ENCODE measurements at places on chromosomes 1 and 21.
A peak's percentile ranks its signal among the peaks of the same experiment; 100 is the strongest.

DNA sequence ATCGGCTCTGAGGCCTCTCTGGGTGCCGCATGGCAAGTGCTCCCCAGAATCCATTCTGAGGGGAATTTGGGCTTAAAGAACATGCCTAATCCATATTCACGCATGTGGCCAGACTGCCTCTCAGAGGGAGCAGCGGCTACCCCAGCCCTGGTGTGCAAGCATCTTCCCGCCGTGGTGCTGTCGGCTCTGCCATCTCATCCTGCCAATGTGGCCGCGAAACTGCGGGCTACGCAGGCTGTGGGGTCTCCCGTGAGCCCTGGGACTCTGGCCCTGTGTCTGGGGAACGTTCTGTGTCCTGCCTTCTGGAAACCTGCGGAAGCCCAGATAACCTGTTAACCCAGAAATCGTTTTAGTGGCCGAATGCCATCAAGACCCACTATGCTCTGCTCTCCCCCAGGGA is 60.7 kb downstream of the SLC19A1 start:
- DNase-seq = no peak

DNA sequence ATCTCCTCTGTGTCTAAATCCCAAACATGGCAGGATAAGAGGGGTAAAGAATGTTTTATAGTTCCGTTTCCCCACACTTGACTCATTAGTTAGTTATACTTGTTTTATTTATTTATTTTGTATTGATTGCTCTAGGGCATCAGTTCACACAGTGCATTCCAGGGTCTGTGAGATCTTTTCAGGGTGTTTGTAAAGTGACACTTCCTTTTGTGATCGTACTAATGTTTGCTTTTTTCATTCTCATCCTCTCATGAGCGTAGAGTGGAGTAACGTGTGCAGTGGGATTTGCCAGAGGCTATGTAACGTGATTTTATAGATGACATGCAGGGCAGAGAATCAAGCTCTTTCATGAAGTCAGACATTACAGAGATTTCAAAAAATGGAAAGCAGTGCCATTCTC is 103.2 kb downstream of the SCCPDH start:
- DNase-seq = no peak

GRCh38 chr21:37208056-37208721 is 58.9 kb downstream of the VPS26C start:
- DNase-seq = no peak

DNA sequence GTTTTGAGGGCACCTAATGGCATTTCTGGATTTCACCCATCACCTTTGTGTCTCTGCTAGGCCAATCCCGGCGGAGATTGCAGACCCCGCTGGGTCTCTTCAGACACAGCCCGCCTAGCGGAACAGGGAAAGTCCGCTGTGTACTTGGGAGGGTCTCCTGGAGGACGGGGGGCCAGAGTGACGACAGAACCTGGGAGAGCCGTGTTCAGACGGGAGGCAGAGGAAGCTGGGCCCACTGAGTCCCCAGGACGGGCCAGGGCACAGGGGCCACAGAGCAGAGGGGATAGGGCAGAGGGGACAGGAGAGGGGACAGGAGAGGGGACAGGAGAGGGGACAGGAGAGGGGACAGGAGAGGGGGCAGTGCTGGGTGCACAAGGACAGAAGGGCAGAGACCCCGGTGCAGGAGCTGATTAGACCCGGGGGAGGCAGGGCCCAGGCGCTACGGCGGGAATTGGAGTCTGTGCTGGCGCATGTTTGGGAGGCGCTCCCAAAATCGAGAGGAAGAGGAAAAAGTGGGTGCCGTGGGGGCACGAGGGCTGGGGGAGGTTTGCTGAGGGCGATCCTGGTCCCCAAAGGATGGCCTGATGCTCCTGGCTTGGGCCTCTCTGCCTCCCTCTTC is 12.7 kb downstream of the TRPM2 start:
- DNase-seq = no peak

DNA sequence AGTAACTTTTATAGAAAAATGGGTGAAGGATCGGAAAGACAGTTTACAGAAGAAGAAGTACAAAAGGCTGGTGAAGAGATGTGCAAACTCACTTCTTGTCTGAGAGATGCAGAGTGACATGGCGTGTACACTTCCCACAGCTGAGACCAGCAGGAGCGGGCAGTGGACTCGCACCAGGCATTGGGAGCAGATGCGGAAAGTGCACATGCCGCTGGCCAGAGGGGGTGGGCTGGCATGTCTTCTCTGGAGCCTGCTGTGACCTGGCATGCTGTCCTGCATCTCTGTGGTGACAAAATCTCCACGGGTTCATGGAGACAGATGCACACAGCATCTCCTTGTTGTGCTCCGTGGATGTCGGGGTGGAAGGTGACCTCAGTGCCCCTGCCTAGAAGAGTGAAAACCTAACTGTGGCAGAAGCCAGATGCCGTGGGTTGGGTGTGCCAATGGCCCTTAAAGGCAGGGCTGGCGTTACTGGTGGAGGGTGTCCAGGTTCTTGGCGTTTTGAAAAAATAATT is 128.6 kb upstream of the COL6A1 start:
- DNase-seq = no peak

DNA sequence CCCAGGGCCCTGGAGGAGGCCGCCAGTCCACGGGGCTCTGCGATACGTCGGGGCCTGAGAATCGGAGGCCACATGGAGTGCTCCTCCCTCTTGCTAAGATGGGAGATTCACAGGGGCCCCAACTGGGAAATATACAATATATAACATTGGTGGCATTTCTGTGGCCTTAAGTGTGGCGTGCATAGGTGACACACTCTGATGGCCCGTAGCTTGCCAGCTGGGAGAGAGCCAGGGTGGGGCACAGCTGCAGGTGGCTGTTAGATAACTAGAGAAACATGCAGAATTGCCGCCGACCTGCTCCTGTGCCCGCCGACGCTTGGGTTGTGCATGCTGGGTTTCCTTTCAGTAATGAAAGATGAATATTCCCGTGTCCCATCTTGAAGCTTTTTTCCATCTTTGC is 30.1 kb downstream of the UMODL1 start:
- no peak for DNase-seq

DNA sequence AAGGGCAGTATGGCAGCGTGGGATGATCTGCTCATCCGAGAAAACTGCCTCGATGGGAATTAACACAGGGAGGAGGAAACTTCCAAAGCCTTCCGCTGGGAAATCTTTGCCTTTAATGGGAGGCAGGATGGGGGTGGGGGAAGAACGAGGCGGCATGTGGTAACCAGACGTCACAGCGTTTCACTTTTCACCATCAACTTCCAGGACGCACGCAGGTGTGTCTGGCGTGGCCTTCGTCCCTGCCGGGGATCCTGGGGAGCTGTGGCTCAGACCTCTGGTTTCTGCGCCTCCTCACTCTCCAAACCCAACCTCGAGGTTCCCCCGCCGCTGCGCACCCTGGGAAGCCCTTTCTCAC is 282 bp downstream of the RSPH1 start:
- no peak for DNase-seq

DNA sequence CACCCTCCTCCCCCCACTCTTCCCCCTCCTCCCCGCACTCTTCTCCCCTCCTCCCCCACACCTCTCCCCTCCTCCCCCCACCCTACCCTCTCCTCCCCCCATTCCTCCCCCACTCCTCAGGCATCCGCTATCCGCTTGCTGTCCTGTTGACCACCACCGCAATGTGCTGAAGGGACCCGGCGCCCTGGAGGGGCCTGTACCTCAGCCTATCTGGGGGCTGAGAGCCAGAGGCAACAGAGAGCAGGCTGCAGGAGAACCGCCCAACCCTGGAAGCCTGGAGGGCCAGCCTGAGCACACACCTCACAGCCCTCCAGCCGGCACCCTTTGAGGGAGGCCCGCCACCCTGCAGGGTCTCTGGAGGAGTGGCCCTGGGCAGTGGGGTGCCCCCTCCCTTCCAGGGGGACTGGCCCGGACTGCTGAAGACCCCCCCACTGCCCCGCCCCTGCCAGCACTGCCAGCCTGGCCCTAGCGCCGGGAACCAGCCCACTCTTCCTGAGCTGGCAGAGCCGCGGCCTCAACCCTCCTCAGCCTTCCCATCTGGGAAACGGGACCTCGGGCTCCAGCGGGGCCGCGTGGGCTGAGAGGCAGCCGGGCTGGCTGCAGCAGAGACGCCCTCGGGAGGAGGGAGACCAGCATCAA is 1.2 kb downstream of the C1QTNF12 start:
- DNase-seq = no peak

DNA sequence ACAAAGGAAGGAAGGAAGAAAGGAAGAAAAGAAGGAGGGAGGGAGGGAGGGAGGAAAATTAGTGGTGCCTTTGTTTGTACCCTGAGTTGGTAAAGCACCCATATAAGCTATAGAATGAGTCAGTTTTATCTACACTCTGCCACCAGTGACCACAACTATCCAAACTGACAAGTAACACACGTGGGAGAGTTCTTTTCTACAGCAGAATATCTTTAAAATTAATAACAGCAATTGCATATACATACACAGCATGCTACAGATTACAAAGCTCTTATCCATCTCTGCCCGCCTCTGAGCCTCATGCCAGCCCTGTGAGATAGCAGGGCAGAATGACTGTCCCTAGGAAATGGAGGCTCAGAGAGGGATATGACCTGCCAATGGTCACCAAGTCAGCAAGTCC is 20.3 kb downstream of the CDCP2 start:
- no peak for DNase-seq

DNA sequence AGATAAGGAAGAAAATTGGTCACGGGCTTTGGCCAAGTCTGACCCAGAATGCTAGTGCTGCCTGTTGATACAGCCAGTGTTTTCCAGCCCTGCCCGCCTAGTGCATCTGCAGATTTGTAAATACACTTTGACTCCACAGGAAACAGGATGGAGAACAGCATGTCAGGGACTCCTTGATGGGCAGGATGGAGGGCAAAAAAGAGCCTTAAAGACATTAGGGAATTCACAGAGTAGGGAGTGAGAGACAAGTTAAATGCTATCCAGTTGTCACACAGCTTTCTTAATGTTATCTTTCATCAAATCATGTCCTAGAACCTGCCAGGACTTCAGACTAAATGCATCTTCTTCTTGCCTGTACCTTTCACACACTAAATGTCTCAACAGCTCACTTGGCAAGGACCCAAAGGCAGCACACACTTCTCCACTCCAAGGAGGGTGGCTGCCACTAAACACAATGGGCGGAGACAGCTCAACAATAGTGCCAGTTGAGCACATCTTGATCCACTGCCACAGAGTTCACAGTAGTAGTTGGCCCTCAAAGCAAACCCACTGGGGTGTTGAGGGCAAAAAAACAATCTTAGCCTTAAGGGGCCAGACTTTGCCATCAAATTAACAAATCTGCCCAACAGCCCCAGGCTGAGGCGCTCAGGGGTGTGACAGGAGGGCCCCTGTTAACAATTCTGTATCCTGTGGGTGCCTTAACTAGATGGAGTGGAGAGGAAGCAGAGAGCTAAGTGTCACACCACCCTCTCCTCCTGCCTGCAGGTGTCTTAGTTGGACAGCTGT is 2.7 kb downstream of the HIVEP3 start:
- DNase-seq = no peak

- DNase-seq = no peak
Measured at GRCh38 chr1:190019717-190020116, 457.9 kb downstream of the BRINP3 start.

- no peak for DNase-seq
Measured at GRCh38 chr21:15772654-15773053, 42.9 kb downstream of the USP25 start.

DNA sequence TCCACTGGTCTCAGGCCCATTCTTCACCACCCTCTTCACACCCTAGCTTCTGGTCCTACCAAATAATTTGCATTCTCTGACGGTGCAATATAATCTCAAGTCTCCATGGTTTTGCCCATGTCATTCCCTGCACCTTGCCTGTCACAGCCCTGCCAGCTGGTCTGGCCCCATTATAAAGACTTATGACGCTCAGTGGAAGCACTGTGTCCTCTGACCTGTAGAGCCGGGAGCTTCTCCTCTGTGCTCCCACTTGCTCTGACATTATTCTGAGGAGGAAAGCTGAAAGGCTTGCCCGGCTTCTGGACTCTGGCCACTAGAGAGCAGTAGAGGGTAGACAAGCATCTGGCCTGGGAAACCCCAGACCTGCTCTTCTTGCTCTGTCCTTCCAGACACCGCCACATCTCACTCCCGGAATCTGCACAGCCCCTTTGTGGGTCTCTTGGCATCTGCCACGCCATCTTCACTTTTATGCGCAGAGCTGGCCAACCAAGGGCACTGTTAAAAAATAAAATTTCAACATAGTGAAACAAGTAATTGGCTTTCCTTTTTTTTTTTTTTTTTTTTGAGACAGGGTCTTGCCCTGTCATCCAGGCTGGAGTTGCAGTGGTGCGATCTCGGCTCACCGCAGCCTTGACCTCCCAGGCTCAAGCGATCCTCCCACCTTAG is 44.4 kb downstream of the NENF start:
- peak; percentile 88 for DNase-seq

GRCh38 chr1:27522432-27523336 is 32.7 kb upstream of the WASF2 start:
- DNase-seq = peak; percentile 59

DNA sequence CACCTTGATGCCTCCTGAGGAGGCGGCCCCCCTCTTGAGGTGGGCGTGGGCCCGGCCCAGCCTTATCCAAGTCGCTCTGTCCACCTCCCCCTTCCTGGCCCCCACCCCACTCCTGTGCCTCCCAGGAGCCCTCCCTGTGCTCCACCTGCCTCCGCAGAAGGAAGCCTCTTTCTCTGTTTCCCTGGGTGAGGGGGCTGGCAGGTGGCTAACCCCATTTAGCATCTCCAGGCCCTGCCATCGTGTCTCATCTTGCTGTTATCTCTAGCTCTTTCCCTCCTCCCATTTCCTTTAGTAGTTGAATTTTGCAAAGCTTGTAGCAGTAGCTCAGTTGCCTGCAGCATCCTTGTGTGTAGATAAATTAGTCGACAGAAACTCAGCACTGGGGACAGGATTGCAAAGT is 7.2 kb downstream of the RNF187 start:
- DNase-seq = no peak

DNA sequence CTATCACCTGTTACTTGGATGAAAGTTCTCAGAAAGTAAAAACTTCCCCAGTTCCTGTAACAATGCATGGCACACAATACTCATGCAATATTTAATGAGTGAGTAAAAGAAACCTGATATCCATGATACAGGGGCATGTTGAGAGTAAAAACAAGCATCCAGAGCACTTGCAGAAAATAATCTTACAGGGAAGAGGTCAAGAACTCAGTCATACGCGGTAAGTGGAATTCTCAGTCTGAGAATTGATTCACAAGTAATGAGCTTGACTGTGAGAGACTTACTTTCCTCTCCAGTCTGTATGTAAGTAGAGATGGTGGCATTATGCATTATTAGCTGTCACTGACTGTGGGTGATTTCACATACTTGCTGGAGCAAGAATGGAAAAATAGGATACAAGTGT is 976.9 kb downstream of the BRINP3 start:
- no peak for DNase-seq

GRCh38 chr1:160096274-160097116 is 1.9 kb downstream of the IGSF8 start:
- no peak for DNase-seq

DNA sequence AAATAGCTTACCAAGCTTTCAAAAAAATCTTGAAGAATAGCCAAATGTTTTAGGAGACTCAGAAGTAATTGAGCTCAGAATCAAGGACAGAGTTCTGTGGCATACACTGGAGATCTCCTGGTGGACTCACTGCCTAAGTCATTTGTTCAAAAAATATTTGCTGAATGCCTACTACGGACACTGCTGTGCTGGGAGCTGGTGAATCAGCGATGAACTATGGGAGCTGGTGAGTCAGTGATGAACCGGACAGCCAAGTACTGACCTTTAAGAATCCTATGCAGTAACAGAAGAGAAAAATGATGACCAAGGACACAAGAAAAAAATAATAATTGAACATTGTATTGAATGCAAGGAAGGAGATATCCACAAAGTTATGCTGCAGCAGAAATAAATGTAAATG is 717.9 kb upstream of the CXADR start:
- no peak for DNase-seq

- no peak for DNase-seq
Measured at GRCh38 chr1:168742994-168743650, 14.1 kb upstream of the DPT start.

- no peak for DNase-seq
Measured at GRCh38 chr21:43719748-43720538, 1.0 kb downstream of the PDXK start.

All from left kidney (tissue), 8 donors.